ENCODE measurements at places on chromosomes 6 and 20.

DNA sequence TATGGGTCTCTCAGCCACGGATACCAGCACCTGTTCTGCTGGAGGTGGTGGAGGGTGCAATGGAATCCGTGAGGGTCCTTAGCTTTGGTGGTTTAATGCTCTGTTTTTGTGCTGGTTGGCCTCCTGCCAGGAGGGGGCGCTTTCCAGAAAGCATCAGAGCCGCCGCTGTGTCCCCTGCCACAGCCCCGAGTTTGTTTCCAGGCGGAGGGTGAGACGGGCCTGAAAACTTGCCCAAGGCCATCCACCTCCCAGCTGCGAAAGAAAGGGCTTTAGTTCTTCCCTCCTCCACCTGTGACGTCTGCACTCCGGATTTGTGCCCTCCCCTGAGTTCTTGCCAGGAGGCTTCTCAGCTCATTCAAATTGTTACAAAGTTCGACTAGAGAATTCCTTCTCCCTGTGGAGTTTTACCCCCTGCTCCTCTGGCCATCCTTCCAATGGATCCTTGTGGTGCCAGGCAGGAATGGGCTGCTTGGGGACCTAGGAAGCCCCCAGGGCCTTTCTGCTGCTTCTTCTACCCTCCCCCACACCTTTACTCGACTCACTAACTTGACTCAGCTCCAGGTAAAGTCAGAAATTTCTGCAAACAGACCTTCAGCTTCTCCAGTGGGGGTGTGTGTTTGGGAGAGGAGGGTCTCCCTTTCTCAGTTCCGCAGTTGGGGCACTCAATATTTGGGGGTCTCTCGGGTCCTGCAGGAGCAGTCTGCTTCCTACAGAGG, 873.7 kb downstream of the KIF16B start:
- no peak for DNase-seq

DNA sequence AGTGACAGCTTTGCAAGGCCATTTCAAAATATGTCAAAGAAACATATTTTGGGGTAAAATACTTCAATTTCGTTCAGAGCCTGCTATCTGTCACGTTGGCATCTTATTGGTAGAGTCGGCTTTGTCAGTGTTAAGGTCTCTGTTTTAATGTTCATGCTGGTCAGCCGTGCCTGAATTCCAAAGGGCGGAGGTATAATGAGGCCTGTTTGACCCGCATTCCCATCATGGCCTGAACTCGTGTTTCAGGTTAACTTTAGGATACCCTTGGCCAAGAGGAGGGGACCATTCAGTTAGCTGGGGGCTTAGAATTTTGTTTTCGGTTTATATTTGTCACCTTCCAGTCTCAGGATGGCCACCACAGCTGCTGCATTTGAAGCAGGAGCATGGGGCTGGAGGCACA, 236.4 kb downstream of the NFATC2 start:
- DNase-seq = no peak

DNA sequence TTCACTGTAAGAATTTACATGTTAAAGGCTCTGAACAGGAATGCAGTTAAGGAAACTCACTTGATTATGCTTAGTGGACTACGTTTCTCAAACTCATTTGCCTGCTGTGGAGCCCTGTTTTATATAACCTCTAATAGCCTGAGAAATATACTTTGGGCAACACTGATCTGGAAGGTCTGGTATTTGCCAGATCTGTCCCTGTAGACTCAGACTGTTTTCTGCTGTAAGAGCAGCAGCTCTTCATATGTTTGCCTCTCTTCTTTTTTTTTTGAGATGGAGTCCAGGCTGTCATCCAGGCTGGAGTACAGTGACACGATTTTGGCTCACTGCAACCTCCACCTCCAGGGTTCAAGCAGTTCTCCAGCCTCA, 10.1 kb downstream of the TTPAL start:
- no peak for DNase-seq

DNA sequence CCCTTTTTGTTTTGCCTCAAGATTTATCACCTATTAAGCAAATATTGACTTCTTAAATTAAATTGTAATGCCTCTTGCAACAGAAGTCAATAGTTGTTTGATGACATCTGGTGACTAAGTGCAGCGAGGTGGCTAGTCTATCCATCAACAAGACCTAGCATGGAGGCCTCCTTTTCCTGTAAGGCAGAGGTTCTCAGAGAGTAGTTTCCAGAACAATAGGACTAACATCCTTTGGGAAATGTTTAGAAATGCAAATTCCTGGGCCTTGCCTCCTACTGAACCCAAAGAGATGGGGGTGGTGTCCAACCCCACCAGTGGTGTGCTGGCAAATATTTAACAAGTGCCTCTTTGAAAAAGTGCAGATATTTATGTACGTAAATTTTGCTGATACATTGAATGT, 143.7 kb downstream of the SCP2D1 start:
- DNase-seq = no peak

- DNase-seq = no peak
Measured at GRCh38 chr6:149694921-149695320, 23.0 kb downstream of the LATS1 start.

DNA sequence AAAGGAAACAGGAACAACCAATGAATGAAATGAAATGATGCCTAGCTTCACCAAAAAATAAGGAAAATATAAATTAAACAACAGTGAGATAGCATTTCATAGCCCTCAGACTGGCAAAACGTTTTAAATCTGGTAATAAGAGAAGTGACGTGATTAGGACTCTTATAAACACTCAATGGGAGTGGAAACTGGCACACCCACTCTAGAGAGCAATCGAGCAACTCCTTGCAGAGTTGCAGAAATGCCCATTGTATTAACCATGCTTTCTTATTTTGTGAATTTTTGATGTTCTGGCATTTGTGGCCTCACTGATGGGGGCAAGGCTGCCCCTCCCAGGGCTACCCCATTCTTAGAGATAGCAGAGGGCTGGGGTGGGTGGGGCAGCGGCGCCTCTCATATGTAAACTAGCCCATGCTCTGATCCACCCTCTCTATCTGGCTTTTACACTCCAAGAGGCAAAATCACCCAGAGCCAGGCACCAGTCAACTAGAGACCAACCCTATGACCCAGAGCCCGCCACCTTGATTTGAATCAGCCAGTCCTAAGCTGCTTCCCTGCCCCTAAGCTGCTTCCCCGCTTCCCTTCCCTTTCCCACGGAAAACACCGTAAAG, 6.4 kb upstream of the PNPLA1 start:
- no peak for DNase-seq

DNA sequence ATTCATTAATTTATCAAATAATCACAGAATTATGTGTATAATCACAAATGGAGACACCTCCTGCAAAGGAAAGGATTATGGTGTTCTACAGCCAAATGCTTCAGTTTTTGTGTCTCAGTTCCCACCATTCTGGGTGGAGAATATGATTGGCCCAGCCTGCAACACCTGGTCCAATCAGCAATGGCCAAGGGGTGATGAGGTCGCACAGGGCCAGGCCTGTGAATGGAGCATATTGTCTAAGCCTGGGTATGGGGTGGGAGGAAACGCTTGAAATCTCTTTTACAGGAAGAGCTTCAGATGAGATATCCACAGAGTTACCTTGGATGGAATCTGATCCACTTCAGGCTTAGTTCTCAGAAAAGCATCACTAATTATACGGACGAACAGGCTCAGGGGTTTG, 271.6 kb downstream of the DHX35 start:
- DNase-seq = no peak

DNA sequence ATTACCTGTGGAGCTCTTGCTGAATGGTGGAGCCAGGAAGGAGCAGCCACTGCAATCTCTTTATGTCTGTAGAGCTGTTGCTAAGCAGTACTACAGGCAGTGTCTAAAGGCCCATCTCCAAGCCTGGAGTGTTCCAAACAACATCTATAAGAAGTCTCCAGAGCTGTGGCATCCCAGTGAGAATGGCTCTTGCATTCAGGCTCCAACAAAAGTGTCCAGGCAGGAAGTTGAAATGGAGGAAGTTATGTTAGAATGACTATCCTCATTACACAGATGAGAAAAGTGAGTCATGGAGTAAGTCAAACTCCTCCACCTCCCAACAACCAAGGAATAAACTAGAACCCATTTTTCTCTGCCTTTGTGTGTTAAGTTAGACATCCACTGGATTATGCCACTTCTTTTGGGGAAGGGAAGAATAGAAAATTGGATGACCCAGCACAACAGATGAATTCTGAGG, 288.5 kb upstream of the STXBP5 start:
- no peak for DNase-seq

- DNase-seq = no peak
Measured at GRCh38 chr20:32241807-32242206, 34.1 kb downstream of the POFUT1 start.

GRCh38 chr6:109165392-109165974, 70.2 kb downstream of the CEP57L1 start:
- DNase-seq = no peak

DNA sequence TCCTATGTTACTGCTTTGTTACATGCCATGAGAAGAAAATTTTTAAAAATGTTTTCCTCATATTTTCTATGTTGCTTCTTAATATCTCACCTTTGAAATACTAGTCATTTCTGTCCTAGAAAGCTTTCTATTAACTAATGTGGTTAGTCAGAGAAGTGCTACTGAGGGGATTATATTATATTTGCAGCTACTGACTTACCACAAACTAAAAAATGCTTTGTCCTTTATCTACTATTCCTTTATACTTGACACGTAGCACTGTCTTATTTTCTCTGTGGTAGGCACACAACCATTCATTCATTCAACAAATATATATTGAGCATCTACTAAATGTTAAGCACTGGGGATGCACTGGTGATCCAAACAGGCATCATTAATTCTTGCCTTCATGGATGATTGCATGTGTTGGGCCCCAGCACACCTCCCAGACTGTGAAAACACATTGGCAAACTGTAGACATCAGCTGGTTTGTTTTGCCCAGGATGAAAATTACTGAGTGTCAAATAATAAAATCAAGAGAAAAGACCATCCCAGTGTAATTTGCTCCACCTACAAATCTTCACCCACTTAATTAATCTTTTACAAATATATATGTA, 10.7 kb upstream of the MLIP start:
- DNase-seq = no peak

DNA sequence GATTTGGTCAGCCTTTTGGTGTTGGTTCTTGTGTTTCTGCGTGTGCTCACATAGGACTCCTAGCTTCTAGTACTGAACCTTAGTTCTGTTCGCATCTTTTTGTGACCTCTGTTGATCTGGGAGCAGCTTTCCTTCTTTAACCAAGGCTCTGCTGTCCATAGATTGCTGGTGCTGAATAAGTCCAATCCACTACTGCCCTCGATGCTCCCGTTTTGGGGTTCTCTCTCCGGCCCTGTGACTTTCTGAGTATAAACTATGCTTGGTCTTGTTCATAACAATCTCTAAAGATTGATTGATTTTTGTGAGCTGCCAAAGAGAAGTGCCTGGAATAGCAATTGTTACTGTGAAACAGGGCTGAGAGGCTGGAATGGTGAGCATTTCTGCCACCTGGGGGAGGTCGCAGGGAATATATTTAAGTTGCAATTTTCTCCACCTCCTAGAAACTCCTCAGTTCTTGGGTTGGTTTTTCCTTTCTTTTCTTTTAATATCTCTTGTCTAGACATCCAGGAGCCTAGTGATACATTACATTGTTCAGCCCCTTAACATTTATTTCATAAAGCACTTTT, 422.9 kb upstream of the CHD6 start:
- DNase-seq = no peak

- DNase-seq = no peak
Measured at GRCh38 chr6:4567141-4567540, 209.1 kb upstream of the CDYL start.

DNA sequence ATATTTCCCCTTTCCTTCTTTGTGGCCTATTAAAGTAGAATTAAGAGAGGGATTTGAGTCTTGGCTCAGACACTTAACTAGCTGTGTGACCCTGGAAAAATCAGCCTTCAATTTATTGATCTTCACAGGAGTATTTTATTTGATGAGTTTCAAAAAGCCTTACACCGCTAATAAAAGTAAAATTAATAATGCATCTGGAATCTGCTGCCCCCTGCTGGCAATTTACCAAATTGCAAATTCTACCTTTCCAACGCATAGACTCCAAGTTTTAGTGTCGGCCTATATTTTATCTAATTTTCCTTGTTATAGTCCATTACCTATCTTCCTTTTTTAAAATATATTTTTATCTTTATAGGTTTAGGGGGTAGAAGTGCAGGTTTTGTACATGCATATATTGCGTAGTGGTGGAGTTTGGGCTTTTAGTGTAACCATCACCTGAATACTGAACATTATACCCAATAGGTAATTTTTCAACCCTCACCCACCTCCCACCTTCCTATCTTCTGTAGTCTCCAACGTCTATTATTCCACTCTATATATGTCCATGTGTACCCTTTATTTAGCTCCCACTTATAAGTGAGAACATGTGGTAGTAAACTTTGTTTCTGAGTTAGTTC, 46.3 kb downstream of the GOPC start:
- peak; percentile 57 for DNase-seq

GRCh38 chr6:72709431-72709830, 87.6 kb downstream of the KCNQ5 start:
- DNase-seq = no peak

DNA sequence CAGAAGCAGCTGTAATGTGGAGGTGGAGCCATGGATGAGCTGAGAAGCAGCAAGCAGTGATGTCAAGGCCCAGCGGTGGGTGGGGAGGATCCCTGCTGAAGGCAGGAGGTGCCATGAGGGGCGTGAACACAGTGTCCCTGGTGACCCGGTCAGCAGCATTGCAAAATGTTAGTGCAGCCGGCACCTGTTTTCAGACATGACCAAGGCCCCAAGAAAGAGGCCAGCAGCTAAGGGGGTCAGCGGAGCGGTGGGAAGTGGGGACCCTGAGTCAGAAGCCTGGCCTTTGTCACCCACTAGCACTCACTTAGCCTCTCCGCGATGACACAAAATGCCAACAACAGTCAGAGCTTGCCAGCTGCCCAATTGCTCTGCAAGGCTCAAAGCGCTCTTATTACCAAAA, 51.9 kb downstream of the TMEM242 start:
- DNase-seq = no peak

DNA sequence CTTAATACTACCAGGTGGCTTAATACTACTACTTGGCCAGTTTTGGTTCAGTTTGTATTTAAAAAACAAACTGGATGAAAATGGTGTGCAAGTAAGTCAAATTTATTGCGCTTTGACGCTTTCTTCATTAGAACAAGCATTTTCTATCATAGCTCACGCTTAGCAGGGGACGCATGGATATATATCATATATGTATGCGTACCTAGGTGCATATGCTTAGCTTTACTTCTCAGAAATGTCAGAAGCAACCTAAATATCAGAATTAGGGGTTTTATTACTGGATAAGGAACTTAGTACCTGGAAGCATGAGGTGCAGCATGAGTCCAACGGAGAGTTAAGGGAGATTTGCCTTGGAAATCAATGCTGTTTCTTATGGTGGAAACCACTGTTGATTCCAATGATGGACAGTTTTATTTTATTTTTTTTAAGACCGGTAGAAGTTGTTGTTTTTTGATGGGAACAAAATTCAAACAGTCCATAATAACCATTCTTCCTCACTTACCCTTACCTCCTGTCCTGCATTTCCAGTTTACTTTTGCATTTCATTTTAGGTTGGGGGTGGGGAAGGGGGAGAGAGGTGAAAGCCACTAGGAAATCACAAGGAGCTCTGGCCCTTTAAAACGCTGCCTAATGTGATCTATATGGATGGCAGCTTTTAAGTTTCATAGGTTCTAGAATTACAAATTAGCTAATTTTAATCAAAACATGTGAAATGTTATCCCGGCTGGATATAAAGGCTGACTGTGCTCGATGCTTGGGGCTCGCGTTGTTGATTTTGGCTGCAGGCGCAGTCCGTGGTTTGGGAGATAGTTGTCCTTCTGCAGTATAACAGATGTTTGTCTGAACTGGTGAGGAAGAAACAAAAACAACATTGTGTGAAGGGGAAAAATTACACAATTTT, 2.1 kb downstream of the SOBP start:
- peak; percentile 55 for DNase-seq

- DNase-seq = no peak
Measured at GRCh38 chr6:44514085-44514484, 126.6 kb downstream of the CDC5L start.

- DNase-seq = no peak
Measured at GRCh38 chr20:59598625-59599310, 5.6 kb upstream of the PHACTR3 start.

Data from tibial artery (tissue), 4 donors.